Stimulated activated CD4-positive, alpha-beta T cell treated with anti-CD3 and anti-CD28 coated beads, Interleukin-2, amount 100 ng/mL, for 48 hours (primary cell): ENCODE measurements at places on chromosomes 1 and 21.
A peak's percentile ranks its signal among the peaks of the same experiment; 100 is the strongest.

- DNase-seq, result no peak
These were observed 23.4 kb upstream of the FCGR2A start for GRCh38 chr1:161481624-161482392.

- DNase-seq, result no peak
These were observed 109.3 kb downstream of the ZC3H11B start for GRCh38 chr1:219503604-219504003.

DNA sequence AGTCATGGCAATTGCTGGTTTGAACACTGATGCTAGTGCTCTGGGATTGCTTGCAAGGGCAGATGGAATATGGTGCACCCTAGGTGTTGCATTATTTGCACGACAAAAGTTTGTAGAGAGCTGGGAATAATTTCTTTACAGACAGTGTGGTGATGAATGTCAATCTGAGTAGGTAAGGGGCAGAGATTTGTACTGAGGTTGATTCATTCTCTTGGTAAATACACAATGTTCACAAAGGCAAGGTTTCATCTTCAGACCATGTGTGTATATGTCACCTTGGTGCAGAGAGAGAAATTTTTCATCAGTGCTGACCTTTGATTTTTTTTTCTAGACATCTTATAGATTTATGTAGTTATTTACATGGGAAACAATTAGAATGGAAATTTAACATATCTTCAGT is 5.0 kb downstream of the PTPRC start:
- no peak for DNase-seq

- DNase-seq, result no peak
These were observed 270.6 kb downstream of the NFIA start for GRCh38 chr1:61352845-61353435.

- DNase-seq, result no peak
These were observed 1.3 kb upstream of the TNNT2 start for GRCh38 chr1:201378804-201379203.

DNA sequence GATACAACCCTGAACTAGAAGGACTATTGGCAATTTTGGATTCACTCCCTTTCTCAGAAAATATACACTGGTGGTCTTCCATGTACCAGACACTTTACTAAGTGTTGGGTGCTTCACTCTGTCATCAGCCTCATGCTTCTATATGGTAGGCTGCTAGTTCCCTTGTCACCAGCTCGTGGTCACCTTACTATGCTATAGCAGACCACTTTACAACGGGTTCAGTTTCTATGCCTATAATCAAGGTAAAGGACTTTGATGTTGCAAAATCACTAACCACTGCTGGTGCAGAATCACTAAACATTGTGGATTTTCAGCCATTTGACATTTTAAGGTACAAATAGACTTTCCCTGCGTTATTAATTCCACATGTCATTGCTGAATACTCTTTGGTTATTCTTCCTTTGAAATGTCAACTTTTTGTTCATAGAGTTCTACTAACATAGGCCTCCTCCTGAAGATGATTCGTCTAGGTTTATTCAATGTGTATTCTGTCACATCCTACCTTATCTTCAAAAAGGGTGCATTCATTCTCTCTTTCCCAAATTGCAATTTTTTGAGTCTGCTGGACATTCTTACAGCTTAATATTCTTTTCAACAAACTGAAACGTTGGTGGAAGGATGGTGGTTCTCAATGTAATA is 78.3 kb downstream of the LRRC8C start:
- DNase-seq, result no peak

DNA sequence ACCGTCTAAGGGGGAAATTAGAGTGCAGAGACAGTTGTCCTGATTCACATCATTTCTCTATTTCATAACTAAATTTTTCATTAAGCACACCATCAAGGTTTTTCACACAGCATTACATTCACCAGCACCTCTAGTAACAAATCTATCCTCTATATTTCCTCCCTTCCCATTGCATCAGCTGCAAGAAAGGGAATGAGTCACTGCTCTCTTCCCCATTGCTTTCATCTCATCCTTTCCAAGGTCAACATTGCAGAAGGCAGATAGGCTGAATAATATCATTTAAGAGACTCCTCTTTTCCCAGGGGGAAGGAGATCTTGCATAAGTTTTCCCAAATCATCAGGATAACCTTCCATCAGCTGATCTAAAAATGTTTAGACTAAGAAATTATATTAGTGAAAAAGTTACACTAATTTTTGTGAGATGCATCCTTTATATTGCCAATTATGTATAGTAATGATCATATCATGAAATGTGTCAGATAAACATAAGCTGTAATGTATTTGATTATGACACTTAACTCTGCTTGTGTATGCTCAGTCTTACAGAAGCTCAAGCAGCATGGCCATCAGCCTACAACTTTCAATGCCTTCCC is 4.3 kb downstream of the INTS7 start:
- no peak for DNase-seq

GRCh38 chr1:154503898-154504297 is 1.7 kb upstream of the SHE start:
- DNase-seq, result no peak

GRCh38 chr1:117564227-117565075 is 41.4 kb upstream of the TENT5C start:
- no peak for DNase-seq

GRCh38 chr1:12173631-12174121 is 6.9 kb downstream of the TNFRSF1B start:
- peak; percentile 76 for DNase-seq

GRCh38 chr1:6601049-6601922 is 1.4 kb downstream of the KLHL21 start:
- DNase-seq, result peak; percentile 77

DNA sequence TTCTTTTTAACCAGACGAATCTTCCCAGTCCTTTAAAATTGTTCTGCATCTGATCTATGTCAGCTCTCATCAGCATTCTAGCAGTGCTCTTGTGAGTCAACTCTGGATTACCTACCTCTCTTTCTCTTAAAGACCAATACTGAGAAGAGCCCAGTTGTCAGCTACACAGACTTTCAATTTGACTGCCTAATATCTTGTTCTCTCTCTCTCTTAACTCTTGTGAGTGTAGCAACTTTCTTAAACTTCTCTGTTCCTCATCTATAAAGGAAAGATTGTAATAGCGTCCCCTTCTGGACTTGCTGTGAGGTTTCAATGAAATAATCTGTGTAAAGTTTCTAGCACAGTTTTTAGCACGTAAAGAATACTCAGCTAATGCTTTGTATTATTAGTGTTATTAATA is 499.3 kb upstream of the ADAMTS5 start:
- no peak for DNase-seq

DNA sequence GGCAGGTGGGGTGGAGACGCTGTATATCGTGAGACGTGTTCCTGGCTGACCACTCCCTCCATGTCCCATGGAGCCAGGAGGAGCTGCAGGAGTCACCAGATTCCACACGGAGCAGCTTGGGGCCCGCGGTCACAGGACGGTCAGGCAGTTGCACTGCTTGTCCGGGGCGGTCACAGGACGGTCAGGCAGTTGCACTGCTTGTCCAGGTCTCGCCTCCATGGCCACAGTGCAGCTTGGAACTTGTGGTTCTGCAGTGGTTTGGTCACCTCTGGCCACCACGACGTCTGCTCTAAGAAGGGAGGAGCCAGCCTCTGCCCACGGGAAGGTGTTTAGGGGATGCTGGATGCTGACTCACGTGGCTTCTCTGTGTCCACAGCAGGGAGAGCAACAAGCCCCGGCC is 33.0 kb downstream of the SLX9 start:
- no peak for DNase-seq
